ENCODE measurements at places on chromosomes 3 and 15.

GRCh38 chr3:111321786-111322185 is 220.2 kb upstream of the CD96 start:
- no peak for DNase-seq

DNA sequence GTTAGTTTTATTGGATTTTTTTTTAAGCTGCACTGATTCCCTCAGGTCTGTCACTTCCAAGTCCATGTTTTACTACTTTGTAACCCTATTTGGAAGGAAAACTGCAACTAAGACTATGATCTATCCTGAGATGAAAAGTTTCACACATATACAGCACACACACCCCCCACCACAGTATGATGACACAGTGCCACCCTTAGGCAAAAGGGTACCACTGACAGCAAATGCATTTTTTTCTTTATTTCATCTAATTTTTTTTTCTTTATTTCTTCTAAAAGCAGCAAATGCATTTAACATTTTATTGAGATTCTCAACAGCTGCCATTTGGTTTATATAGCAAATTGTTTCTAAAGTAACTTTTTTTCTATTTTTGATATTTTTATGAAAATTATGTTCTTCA is 21.2 kb downstream of the NGRN start:
- DNase-seq = peak; percentile 25

- DNase-seq = no peak
These were observed 218.8 kb downstream of the CLSTN2 start for GRCh38 chr3:140153736-140154135.

DNA sequence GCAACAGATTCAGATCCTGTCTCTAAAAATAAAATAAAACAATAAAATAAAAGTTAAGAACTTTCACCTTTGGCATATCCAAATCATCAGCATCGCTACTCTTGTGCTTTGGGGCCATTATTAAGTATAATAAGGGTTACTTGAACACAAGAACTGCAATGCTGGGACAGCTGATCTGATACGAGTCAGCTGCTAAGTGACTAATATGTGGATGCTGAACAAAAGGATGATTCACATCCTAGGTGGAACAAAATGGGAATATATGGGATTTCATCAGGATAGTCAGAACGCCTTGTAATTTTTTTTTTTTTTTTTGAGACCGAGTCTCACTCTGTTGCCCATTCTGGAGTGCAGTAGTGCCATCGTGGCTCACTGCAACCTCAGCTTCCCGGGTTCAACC is 29.7 kb downstream of the BUB1B start:
- no peak for DNase-seq

GRCh38 chr15:69414701-69415167 is 585 bp downstream of the KIF23 start:
- peak; percentile 51 for DNase-seq

DNA sequence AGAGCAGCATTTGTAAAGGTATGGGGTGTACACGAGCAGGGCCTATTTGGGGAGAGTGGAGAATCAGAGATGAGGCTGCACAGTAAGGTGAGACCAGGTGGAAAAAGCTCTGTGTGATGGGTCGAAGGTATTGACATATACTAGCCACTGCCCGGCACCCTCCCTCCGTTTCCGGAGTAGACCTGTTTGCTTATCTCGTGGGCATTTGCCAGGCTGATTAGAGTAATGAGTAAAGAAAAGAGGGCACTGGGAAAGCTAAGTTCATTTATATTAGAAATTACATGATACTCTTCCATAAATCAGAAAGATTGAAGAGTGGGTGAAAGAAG is 46.2 kb upstream of the ATG7 start:
- no peak for DNase-seq

DNA sequence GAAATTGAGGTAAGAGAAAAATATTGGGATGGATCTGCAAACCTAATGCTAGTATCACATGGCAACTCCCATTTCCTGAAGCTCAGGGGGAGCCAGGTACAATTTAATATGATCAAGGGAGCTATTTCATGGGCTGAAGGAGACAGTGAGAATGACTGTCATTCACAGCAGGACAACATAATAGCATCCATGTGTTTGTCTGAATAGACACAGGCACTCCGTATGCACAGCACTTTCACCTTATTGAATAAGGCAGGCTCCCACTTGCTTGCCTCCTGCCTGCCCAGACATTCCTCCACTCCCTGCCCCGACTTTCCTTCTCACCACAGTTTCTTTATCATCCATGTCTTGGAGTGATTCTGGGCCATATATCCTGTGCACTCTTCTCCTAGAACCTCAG is 156.6 kb upstream of the SLC24A5 start:
- DNase-seq = no peak

GRCh38 chr3:54133196-54133595 is 10.8 kb downstream of the CACNA2D3 start:
- DNase-seq = no peak

DNA sequence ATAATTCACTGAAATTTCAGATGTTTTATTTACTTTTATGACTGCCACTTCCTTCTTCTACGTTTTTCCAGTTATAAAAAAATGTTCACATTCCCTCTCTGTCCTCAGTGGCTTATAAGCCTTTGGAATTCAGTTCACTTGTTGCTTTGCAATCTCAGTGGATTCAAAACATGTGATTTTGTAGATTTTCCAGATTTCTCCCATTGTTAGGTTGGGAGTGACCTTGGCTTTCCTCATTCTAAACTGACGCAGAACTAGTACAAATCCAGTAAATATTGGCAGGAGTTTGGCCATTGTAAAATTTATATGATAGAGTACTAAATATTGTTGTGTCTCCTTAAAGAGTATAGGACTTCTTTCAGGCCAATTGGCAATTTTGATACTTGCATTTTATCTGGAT is 812.3 kb upstream of the ROBO1 start:
- no peak for DNase-seq

GRCh38 chr3:114418724-114419543 is 125.1 kb downstream of the TIGIT start:
- DNase-seq = peak; percentile 48

GRCh38 chr15:90545095-90545494 is 15.4 kb downstream of the CRTC3 start:
- DNase-seq = no peak

- no peak for DNase-seq
These were observed 188.8 kb downstream of the TAFA4 start for GRCh38 chr3:68743521-68743920.

- no peak for DNase-seq
These were observed 8.1 kb upstream of the CDIN1 start for GRCh38 chr15:36571301-36571700.

GRCh38 chr3:71397046-71397445 is 186.5 kb downstream of the FOXP1 start:
- DNase-seq = peak; percentile 38

- DNase-seq = no peak
These were observed 7.0 kb downstream of the RASL12 start for GRCh38 chr15:65060641-65061397.

- DNase-seq = no peak
These were observed 64.7 kb downstream of the EOMES start for GRCh38 chr3:27657404-27657803.

GRCh38 chr3:87489892-87490291 is 213.5 kb upstream of the POU1F1 start:
- DNase-seq = no peak

DNA sequence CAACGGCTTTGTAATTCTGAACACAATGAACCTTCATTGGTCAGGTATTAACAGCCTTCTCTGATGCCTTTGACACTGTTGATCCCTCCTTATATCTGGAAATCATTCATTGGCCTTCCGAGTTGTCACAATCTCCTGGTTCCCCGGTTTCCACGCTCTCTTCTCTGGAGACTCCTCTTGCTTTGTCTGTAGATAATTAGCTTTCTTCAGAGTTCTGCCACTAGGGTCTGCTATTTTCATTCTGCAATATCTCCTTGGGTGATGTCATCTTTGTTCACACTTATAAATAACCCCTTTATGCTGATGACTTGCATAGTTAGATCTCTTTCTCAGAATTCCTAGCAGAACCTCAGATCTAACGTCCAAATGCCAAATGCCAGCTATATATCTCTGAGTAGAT is 583.8 kb upstream of the ZNF717 start:
- peak; percentile 33 for DNase-seq

- no peak for DNase-seq
These were observed 27.5 kb downstream of the HERC1 start for GRCh38 chr15:63805993-63806980.

- DNase-seq = no peak
These were observed 191.8 kb downstream of the LSAMP start for GRCh38 chr3:116253511-116253910.

DNA sequence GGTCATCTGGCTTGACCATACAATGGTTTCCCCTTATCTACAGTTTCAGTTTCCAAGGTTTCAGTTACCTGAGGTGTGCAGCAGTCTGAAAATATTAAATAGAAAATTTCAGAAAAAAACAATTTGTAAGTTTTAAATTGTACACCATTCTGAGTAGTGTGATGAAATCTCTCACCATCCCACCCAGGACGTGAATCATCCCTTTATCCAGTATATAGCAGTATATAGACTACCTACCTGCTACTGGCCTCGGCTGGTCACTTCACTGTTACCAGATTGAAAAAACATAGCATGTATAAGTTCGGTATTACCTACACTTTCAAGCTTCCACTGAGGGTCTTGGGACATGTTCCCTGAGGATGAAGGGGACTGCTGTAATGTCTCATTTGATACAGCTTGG is 12.0 kb downstream of the ARIH1 start:
- no peak for DNase-seq

DNA sequence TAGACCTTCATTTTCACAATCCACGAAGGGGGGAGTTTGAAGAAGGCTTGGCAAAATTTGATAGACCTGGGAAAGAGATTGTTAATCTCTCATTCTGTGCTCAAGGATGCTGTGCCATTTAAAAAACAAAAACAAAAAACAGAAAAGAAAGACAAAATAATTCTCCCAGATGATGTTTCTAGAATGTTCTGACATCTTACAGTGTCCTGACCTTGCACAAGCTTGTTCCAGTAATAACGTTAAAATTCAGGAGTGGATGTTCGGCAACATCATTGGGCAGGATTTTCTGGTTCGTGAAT is 79.9 kb downstream of the SMAD3 start:
- no peak for DNase-seq

- DNase-seq = no peak
These were observed 18.2 kb downstream of the TASOR start for GRCh38 chr3:56664823-56665222.

- DNase-seq = no peak
These were observed 149.8 kb upstream of the KCNMB2 start for GRCh38 chr3:178386401-178386800.

- DNase-seq = peak; percentile 78
These were observed 13.7 kb downstream of the CELF6 start for GRCh38 chr15:72306211-72306785.

DNA sequence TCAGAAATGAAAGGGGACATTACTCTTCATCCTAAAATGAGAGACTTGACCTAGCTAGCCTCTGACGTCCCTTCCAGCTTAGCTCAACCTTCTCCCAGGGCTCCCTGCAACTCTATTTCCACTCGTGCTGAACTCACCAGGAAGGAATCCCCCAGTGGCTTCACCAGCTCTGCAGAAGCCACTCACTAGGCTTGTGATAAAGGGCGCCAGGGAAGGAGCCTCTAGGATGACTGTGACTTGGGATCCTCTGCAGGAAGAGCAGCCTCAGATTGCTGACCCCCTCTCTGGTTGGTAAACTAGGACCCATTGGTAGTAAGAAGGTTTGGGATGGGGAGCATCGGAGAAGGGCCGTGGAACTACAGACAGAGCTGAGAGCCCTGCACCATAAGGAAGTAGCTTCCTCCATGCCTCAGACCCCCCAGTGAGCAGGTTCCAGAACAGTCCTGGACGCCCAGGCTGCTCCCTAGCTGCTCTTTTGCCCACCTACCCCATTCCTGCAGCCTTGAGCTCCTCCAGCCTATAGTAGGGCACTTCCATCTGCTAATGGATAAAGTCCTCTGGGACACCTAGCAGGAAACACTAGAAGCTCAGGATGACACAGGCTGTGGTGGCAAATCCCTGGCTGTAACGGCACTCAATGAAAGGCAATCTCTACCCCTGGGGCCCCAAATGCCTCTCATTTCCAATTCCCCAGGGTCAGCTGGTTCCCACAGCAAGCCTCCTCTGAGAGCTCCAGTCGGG is 26.0 kb downstream of the PLA2G4F start:
- peak; percentile 87 for DNase-seq

DNA sequence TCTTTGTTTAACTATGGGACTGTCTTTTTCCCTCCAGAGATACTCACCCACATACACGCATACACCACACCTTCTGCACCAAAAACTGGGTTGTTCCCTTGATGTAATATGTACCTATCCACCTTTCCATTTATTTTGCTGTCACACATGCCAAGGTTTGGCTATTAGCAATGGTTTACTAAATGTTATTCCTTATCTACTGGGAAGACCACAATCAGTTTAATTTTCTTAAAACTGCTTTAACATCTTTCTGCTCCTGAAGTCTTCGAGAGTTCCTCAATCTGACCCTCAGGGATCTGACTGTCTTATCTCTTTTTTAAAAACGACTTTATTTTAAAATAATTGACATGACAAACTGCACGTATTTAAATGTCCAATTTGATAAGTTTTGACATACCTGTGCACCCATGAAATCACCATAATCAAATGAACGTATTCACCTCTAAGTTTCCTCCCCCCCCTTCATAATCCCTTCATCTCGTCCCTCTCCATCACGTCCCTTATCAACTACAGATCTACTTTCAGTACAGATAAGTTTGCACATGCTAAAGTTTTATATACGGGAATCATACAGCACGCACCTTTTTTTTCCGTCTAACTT is 805 bp upstream of the TRPM7 start:
- DNase-seq = no peak

- DNase-seq = no peak
These were observed 85.7 kb downstream of the ATP2B2 start for GRCh38 chr3:10419637-10420232.

DNA sequence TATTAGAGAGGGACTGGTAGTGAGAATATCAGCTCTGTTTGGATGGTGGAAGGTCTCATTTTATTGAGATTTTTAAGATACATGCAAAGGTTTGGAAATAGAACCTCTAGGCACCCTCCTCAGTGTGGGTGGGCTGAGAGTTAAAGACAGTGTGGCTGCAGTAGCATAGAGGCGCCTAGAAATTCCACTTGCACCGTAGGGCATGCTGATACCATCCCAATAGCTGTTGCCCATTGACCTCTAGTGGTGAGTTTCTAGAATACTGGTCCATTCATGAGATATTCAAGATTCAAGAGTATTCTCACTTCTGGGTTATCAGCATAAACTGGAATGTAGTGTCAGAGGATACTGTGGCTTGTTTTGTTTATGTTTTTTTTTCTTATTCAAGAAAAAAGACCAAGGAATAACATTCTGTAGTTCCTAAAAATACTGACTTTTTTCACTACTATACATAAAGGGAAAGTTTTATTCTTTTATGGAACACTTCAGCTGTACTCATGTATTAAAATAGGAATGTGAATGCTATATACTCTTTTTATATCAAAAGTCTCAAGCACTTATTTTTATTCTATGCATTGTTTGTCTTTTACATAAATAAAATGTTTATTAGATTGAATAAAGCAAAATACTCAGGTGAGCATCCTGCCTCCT is 87.2 kb downstream of the TGFBR2 start:
- DNase-seq = peak; percentile 75

Data from NCI-H524 (cell line).